Panc1 (cell line): ENCODE measurements at places on chromosomes 11 and 22. TPM values are rescaled to one million over a fixed set of nuclear protein-coding genes. Genes with fewer than 3 reads are reported as not detected.

The CHRDL2 gene
- total RNA-seq, result 0.15 TPM

The B4GALNT4 gene
- total RNA-seq, result 122 TPM

The VPS26B gene
- 69.4 TPM for total RNA-seq

The BBOX1 gene
- not detected for total RNA-seq

The CTSC gene
- 80.2 TPM for total RNA-seq

The ZNF280A gene
- total RNA-seq, result 0.10 TPM

The KRTAP5-8 gene
- not detected for total RNA-seq

The OR51I1 gene
- not detected for total RNA-seq

The OR4A16 gene
- not detected for total RNA-seq

The TEX12 gene
- total RNA-seq, result 0.23 TPM

The FZD4 gene
- total RNA-seq, result 11.1 TPM

The C11orf21 gene
- total RNA-seq, result 0.31 TPM

The PHOX2A gene
- not detected for total RNA-seq

The SERPING1 gene
- 1.3 TPM for total RNA-seq

The APOBEC3H gene
- not detected for total RNA-seq

The IGLL1 gene
- not detected for total RNA-seq

The CARD16 gene
- not detected for total RNA-seq

The FAM83F gene
- 0.05 TPM for total RNA-seq

The ART5 gene
- total RNA-seq, result 12.8 TPM

The APLNR gene
- total RNA-seq, result not detected

The ELP4 gene
- 17.2 TPM for total RNA-seq

The C1QTNF4 gene
- total RNA-seq, result not detected

The OR52I1 gene
- not detected for total RNA-seq

The CABP4 gene
- not detected for total RNA-seq

The A4GALT gene
- 6.9 TPM for total RNA-seq

The POLDIP3 gene
- 46.6 TPM for total RNA-seq

The HEPN1 gene
- not detected for total RNA-seq

The PPME1 gene
- total RNA-seq, result 99.4 TPM

The SOX10 gene
- not detected for total RNA-seq

The TMEM25 gene
- total RNA-seq, result 6.7 TPM

The CTSW gene
- total RNA-seq, result not detected

The RFPL2 gene
- not detected for total RNA-seq
